ENCODE measurements at places on chromosomes 7 and 10. TPM values are rescaled to one million over a fixed set of nuclear protein-coding genes. Genes with fewer than 3 reads are reported as not detected.

DNA sequence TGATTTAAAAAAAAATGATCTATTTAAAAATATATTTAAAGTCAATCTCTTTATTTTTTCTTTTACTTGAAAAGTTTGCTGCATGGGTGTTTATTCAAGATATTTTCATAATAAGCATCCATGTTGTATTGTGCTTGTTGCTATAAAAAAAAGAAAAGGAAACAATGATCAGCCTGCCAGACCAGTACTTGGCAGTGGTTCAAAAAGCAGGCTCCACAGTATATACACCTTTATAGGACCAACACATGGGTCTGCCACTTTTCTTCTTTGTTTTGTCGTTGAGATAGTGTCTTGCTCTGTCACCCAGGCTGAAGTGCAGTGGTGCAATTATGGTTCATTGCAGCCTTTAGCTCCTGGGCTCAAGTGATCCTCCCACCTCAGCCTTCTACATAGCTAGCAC is 228.0 kb downstream of the TWIST1 start:
- no peak overlapping the region for H3K27ac ChIP-seq
- H3K36me3 ChIP-seq, result no peaks in the 10 kb centered on the region
- peaks cover 17% of the 10 kb centered on the region for H3K4me1 ChIP-seq

DNA sequence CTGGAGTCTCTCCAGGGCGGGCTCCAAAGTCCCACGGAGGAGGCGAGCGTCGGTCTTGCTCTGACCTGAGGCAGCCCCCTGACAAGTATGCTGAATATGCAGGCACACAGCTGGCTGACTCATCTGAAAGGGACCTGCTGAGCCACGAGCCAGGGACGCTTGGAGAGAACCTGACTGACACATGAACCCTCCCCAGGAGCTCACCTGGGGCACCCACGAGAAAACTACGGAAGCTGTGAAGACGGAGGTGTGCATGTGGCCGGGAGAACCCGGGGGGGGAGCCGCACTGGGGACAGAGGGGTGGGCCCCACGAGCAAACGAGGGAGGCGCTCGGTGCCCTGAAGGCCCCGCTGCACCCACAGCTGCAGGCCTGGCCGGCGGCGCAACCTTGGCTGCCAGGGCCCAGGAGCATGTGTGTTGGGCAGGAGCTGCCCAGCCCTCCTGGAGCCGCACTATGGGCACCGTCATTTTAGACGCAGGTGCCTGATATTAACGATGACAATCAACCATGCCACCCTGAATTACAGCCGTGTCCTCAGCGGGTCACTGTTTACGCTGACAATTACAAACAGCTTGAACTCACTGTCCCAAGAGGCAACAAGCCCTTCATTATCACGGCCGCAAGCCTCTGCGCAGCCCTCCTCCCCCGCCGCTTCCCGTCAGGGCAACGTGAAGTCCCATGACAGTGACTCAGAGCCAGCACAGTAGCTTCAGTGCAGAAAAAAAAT is 64.7 kb downstream of the DIP2C start:
- no peak for DNase-seq
- H3K27ac ChIP-seq, result peak overlapping the region; percentile 91
- H3K4me1 ChIP-seq, result peaks cover 19% of the 10 kb centered on the region
- no peaks in the 10 kb centered on the region for H3K36me3 ChIP-seq

GRCh38 chr7:128178611-128179010 is 62.5 kb upstream of the LEP start:
- no peak for DNase-seq
- no peaks in the 10 kb centered on the region for H3K36me3 ChIP-seq
- no peaks in the 10 kb centered on the region for H3K4me1 ChIP-seq
- no peaks in the 10 kb centered on the region for H3K27me3 ChIP-seq
- no peak overlapping the region for H3K27ac ChIP-seq

The LRIT1 gene
- total RNA-seq, result not detected

The ANKRD61 gene
- not detected for total RNA-seq

GRCh38 chr7:11604505-11604904 is 227.5 kb downstream of the THSD7A start:
- H3K4me3 ChIP-seq, result no peak overlapping the region
- no peaks in the 10 kb centered on the region for H3K4me1 ChIP-seq
- no peak overlapping the region for H3K27ac ChIP-seq
- no peak for DNase-seq
- H3K36me3 ChIP-seq, result no peaks in the 10 kb centered on the region

GRCh38 chr7:132956556-132956955 is 125.3 kb downstream of the CHCHD3 start:
- H3K36me3 ChIP-seq, result no peaks in the 10 kb centered on the region
- DNase-seq, result no peak
- H3K27ac ChIP-seq, result no peak overlapping the region
- H3K4me3 ChIP-seq, result no peak overlapping the region
- H3K4me1 ChIP-seq, result no peaks in the 10 kb centered on the region

The CADPS2 gene
- 2.7 TPM for total RNA-seq
